ENCODE measurements at places on chromosomes 2 and 18.

DNA sequence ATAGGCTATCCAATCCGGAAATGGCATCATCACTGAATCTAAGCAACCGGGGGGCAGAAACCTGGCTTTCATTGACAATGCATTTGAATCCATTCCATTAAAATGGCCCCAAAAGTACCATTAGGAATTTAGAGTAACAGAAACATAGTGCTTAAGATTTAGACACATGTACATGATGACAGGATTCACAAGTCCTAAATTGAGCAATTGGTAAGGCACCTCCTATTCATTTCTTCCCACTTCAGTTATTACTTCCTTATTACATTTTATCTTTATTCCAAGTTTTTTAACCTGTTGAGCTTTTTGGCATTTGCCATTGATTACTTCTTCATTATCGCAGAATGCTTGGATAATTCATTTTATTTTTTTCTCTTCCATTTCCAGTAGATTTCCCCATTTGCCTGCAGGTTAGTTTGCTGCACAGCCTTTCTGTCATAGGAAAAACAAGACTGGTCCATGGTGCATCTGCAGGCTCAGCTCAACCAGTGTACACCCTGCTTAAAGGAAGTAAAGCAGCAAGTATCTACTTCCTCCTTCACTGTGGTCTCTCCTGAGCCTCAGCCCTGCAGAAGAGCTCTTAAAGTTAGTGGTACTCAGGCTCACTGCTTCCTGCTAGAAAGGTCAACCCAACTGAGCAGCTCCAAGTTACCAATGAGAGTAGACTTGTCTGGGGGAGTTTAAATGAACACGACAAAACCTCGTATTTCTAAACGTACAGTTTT is 89.2 kb downstream of the DOCK10 start:
- no peak for DNase-seq

DNA sequence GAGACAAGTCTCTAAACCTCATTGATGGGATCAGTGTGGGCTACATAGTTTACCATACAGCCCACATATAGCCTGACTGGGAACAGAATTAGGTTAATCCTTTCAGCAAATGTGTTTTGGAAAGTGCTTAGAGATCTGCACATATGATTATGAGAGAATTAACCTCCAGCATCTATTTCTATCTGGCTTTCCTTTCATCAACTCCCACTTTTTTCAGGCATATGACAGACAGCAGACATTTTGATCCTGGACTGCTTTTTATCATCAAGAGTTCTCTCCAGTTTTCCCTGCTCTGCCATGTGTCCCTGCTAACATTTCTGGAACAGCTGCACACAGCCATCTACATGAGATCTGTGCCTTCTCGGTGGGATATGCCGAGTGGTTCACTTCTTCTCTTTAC is 139.5 kb upstream of the LRP1B start:
- DNase-seq = no peak

- no peak for DNase-seq
These were observed 46.7 kb upstream of the KCNG2 start for GRCh38 chr18:79750980-79751571.

- no peak for DNase-seq
These were observed 4.3 kb downstream of the GPC1 start for GRCh38 chr2:240439698-240440151.

GRCh38 chr2:37583402-37583801 is 88.0 kb downstream of the CDC42EP3 start:
- DNase-seq = no peak

DNA sequence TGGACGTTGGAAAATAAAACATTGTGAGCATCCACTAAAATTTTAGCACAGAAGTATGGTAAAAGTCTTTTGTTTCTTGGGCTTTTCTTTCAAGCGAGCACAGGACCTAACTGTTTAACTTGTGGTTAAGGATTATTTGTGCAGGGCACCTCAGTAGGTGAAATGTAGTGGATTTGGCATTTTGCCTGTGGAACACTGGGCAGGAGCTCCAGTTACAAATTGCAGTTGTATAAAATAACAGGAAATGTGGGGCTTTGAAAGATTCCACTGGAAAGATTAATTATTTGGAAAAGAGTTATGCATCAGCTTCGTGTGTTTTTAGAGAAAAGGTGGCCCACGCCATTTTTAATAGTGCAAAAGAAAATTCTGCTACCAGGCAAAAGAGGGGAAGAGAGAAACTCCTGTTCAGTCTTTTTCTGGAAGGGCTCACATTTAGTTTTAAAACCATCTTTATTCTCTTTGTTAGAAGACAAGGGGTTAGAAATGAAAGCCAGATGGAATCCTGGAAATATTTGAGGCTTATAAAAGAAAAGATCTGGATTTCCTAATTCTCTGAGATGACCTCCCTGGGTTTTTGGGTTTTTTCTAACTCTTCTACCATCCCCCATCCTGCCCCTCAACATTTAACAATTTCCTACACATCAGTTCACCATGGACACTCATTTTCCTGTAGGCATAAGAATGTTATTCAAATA is 144.3 kb upstream of the SERTAD2 start:
- DNase-seq = peak; percentile 41

GRCh38 chr2:235493775-235494715 is at the start of gene AGAP1:
Gene AGAP1, plus strand, starts transcription at chr2:235494043.
- peak; percentile 92 for DNase-seq

GRCh38 chr2:206693399-206694137 is 24.6 kb downstream of the DYTN start:
- DNase-seq = no peak

- no peak for DNase-seq
These were observed 90.5 kb upstream of the TMEM247 start for GRCh38 chr2:46388881-46389280.

DNA sequence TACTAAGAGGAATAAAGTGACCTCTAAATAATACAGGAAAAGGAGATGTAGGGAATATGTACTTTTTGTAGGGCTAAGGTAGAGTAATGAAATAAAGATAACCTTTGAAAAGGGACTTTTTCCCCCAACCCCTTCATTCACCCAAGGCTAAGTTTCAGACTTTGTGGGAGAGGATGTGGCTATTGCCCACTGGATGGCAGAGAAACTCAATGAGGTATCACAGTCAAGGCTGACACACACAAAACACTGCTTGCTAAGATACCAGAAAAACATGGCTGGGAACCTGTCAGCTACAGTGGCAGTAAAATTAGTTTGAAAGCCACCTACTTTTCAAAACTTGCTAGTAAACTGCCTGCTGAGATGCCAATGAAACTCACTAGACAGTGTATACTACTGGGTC is 158.8 kb upstream of the WDSUB1 start:
- no peak for DNase-seq

GRCh38 chr2:183543731-183544130 is 419.5 kb downstream of the NUP35 start:
- DNase-seq = no peak

DNA sequence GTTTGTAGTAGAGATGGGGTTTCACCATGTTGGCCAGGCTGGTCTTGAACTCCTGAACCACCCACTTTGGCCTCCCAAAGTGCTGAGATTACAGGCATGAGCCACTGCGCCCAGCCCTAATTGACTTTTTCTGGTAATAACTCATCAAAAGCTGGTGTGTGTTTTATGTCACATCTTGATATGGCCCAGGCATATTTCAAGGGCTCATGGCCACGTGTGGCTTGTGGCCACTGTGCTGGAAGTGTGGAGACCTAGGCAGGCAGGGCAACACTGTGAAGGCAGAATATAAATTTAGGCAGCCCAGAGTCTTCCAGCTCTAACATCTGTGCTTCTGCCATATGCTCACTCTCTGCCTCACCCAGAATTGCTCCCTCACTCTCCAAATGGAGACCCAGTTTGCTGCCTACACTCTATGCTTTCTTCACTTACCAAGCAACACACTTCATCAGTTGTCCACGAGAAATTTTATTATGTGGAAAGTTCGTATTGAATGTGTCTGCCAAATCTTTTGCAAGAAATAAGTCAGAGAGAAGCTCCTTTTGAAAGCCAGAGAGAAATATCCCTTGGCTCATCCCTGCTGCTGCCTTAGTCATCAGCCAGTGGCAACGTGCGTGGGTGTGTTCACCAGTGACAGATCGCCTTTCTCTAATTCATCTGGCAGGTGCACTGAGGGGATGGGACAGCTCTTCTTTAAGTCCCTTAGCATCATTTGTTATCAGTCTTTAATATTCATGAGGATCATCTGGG is 129.4 kb upstream of the CXCR4 start:
- peak; percentile 67 for DNase-seq

- peak; percentile 82 for DNase-seq
These were observed 25.9 kb upstream of the IMPA2 start for GRCh38 chr18:11955239-11956029.

DNA sequence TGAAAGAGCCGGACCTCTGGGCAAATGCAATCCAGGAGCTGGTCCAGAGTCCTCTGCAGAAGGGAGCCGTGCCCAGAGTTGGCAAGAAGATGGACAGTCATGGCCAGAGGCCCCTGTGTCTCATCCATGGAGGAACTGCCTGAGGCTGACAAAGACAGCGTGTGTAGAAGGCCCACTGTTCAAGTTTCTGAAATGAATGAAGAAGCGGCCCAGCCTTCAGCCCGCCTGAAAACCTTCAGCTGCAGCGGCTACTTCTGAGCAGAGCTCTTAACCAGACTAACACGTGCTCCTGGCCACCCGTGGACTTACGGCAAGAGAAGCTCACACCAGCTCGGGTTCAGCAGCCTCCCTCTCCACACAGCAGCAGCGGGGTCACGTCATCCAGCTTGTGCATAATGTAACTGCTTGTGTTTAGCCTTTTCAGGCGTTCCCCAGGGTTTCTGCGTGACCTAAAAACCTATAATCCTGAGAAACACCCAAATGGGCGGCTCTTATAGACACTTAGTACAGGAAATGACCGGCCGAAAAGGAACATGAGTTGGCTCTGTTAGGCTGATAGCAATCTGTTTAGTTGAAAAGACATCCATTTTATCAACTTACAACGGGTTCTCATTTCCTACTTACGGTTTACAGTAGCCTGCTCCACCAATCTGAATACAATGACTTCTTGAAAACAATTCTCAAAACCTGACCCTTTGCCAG is at the start of gene FAM124B:
FAM124B (minus strand) TSS at position 467 of the 702 bp plus-strand sequence; CDS start at position 128, 339 bp downstream.
- DNase-seq = peak; percentile 3

- DNase-seq = no peak
These were observed 298.7 kb downstream of the CDCA7 start for GRCh38 chr2:173653432-173653805.

- peak; percentile 59 for DNase-seq
These were observed 82.1 kb downstream of the TNP1 start for GRCh38 chr2:216777637-216778273.

- DNase-seq = no peak
These were observed 537.1 kb downstream of the EPHA4 start for GRCh38 chr2:221034973-221035372.

GRCh38 chr2:46276642-46277041 is 20.6 kb upstream of the EPAS1 start:
- DNase-seq = no peak

DNA sequence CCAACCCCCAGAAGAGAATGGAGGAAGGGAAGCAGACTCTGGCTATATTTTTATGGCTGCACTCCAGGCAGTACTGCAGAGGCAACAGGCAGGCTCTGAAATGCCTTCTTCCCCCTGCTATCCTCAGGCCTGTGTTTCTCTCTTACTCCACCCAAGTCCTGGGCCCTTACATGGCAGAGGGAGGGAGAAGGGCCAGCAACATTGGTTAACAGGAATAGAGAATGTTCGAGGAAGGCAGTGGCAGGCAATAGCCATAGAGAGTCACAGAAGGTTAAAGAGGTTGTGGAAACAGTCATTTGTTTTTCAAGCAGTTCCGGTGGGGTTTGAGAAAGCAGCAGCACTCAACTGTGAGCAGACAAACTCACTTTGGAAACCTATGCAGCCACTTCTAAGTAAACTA is 15.1 kb upstream of the DARS1 start:
- DNase-seq = no peak

GRCh38 chr2:240427729-240428128 is 7.7 kb upstream of the GPC1 start:
- DNase-seq = no peak

DNA sequence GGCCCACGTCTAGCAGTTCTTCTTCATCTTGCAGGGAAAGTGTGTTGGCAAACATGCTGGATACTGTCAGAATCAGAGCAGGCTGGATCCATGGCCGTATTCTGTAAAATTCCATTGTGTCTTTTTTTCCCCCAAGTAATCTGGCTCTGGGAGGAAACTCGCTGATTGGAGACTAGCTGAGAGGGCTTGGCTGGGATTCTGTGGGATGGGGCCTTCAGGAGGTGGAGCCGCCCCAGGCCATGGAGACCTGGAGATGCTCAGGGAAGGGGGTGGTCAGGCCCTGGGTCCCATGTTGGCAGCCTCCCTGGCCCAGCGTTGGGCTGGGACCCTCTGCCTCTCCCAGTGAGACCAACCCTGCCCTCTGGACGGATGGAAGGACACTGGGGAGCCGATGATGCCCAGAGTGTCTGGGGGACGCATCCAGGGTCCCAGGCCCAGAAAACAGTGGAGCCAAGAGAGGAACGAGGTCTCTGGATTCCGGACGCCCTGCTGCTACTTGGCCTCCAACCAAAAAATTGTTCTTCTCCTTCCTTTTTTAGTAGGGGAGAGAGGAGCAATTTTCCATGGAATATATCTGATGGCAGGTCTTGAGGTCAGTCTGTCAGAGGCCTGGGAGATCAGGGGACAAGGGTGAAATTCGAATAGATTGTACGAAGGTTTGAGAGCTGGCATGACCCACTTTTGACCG is 114.5 kb downstream of the AGAP1 start:
- no peak for DNase-seq

GRCh38 chr2:173854840-173855239 is 110.3 kb downstream of the SP3 start:
- peak; percentile 76 for DNase-seq

DNA sequence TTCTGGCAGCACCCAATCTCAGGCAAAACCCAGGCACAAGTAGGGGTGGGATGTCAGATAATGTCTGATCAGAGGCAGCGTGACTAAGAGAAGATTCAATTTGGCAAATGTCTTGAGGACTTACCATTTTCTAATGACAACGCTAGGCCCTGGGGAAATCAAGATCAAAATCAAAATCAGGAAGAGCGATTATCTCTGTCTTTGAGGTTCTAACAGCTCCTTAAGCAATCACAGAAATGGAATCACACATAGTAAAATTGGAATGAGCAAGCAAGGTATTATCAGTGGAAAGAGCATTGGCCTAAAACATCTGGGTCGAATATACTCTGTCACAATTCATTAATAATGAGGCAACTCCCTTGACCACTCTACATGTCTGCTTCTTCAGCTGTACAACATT is 8.6 kb upstream of the SERPINB2 start:
- no peak for DNase-seq

DNA sequence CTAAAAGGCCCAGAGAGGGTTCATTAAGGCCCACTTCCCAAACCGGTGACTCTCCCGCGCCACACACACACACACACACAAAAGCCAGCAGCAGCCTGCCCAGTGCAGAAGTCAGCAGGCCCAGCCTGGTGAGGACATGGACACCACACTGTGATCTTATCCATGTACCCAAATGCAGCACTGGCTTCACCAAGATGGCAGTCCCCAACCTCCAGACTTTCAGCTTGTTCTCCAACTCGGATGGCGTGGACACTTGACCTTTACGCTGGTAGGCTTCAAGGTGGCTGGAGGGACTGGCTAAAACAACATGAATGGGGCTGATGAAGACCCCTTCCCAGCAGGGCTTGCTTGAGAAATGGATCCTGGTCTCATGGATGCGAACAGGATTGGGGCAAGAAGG is 50.4 kb downstream of the TNS1 start:
- DNase-seq = no peak

- peak; percentile 36 for DNase-seq
These were observed 59.9 kb downstream of the SUMO1 start for GRCh38 chr2:202178346-202178958.
